ENCODE measurements at places on chromosomes 7 and 10.
A peak's percentile ranks its signal among the peaks of the same experiment; 100 is the strongest.

DNA sequence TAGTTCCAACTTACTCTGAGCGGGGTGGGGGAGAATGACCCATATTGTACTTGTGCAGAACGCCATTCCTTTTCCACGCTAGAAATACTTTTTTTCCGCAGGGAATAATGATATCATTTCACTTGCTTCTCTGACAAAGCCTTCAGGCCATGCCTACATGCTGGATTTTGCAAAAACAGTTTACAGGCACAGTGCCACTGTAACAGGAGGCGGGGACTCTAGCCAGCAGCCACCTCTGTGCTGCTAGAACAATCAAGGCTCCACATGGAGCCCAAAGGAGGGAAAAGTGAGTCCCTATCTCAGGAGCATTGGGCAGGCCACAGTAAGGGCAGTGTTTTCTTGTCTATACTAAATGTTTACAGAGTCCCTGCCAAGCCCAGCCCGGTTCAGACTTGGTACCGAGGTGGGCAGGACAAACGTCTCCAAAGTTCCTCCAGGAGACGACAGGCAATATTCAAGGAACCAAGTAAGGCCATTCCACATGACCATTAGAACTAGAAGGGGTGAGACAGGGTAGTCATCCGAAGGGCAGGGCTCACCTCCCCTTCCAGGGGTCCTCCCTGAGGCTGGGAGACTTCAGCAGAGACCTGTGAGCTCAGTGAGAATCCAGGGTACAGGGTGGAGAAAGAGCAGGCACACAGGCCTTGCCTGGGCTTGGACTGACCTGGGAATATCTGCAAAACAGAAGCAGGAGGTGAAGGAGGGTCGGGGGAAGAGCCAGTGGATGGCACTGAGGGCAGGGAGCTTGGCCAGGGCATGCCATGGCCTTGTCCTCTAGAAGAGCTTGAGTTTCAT, 90.9 kb upstream of the NPS start:
- DNase-seq = no peak

DNA sequence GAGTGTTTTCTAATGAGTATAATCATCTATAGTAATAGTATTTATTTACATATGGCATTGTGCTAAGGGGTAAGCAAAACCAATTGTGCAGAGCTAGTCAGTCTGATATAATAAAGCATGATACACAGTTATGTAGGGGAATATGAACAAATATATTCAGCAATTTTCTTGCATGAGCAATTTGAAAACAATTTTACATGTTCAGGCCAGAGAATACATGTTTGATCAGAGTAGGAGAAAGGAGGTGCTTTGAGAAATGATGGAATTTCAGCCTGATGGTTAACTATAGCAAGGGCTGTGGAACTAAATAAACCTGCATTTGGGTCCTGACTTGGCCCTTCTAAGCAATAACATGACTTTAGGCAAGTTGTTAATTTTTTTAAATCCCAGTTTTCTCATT, 214.5 kb downstream of the TWIST1 start:
- no peak for DNase-seq

DNA sequence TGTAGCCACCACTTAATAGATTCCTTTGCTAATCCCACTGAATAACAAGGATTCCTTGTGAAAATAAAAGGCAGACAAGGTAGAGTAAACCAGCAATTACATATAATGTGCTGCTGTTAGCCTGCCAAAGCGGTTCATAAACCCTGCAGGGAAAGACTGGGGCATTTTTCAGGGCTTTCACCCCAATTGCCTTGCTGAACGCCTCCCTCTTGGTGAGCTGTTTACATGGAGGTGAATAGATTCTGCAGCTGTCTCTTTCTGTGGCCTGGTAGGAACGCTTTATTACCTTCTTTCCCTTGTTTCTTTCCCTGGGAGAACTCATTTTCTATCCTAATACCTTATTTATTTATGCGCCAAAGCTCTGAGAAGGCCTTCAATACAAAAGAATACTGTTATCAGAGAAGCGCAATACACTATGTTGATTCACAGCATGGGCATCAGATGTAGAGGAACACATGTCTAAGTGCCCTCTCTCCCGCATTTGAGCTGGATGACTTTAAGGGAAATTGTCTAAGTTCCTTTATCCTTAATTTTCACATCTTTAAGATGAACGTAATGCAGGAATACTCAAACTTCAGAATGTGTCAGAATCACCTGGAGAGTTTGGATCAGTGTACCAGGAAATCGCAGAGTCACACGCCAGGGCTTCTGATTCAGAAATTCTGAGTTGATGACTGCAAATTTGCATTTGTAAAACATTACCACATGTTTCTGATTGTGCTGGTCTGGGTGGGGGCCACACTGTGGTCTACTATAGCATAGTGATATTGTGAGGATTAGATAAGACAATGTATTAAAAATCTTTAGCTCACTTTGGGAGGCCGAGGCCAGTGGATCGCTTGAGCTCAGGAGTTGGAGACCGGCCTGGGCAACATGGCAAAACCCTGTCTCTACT, 1203.8 kb downstream of the SORCS3 start:
- no peak for DNase-seq

- DNase-seq = no peak
Measured at GRCh38 chr7:30921540-30922401, 10.1 kb downstream of the AQP1 start.

- DNase-seq = no peak
Measured at GRCh38 chr10:127216786-127217185, 20.4 kb upstream of the INSYN2A start.

DNA sequence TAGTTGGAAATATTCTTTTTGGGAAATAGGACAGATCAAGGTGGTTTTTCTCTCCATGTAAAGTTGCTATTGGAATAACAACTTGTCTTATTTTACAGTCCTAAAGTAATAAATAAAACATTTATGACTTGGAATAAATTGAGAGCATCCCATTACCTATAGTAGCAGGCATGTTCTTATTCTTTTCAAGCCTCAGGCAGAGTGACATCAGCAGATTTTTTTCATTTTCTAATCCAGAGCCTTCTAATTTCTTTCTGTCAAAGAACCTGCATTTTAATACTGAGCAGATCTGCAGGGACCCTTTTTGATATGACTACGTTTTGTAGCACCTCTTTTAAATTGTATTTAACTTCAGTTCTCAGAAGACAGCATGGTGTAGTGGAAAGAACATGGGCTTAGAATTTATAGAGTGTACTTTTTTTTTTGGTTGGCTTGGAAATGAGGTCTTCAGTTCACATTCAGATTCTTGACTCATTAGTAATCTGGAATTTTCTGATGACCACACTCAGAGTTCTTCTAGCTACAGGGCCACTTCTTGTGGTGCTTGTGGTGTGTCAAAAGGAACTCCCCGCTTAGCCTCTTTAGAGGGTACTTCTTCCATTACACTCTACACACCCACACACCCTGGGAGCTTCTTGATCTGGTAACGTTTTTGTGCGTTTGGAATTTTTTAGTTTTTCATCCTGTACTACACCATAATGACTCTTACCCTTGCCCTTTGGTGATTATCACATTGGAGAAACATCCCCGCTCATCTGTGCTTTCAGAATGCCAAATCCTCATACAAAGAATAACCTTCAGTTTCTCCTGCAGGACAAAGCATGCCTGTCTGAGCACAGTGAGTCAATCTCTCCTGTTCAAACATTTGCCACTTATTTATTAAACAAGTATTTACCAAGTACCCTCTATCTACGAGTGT, 34.6 kb downstream of the AGK start:
- DNase-seq = no peak

- DNase-seq = no peak
Measured at GRCh38 chr7:35375516-35375915, 121.6 kb upstream of the TBX20 start.

DNA sequence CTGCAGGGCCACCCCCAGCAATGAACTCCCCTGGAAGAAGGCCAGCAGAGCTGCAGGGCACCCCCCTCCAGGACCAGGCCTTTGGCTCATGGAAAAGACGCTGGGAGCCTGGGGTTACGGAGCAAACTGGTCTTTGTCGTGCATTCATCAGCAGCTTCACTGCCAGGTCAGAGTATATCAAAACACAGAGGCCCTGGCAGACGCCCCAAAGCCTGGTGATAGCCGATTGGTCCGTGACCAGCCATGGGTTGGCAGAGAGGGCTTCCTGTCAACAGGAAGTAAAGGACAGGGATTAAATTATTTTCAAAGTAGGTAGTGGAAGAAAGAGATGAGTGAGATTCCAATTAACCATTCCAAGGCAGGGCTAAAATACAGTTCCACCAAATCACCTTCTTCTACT, 9.0 kb downstream of the PRKAG2 start:
- no peak for DNase-seq

GRCh38 chr7:77202481-77202976, 2.9 kb upstream of the FGL2 start:
- DNase-seq = no peak

DNA sequence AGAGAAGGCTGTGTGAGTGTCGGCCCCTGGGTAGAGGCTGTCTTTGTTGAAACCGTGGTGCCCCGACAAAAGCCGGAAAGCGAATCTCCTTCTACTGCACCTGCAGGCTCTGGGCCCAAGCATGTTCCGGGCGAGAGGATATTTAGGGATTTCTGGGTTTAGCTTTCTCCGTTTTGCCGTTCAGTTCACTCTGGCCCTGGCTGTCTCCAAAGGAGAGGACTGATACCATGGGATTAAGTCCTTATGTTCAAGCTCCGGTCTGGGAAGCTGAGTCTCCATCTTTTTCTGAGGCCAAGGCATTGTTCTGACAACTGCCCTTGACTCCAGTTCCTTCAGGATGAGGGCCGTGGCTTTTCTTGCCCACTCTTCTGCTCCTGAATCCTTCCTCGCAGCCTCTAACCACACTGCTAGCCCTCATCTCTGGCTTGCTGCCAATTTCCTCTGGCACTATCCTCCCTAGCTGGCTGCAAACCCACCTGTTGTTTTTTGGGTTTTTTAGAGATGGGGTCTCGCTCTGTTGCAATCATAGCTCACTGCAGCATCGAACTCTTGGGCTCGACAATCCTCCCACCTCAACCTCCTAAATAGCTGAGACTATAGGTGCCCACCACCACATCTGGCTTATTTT, 206.8 kb downstream of the SKIDA1 start:
- DNase-seq = no peak

DNA sequence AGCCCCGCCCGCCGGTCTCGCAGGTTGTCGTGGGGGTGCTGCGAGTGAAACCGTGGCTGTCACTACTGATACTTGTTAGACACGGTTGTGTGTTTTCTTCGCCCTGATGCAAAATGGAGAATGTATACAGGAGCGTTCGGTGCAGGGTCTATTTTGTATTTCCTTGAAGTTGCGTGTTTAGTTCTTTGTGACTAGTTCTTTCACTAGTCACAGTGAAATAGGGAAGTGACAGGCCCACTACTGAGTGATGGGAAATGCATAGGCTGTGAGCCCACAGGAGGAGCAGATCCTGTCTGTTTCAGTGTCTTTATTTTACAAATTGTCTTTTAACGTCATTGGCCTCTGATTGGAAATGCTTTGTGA, 675 bp downstream of the ABRAXAS2 start:
- no peak for DNase-seq

GRCh38 chr7:75817116-75817515, 3.5 kb upstream of the CCL24 start:
- DNase-seq = no peak

DNA sequence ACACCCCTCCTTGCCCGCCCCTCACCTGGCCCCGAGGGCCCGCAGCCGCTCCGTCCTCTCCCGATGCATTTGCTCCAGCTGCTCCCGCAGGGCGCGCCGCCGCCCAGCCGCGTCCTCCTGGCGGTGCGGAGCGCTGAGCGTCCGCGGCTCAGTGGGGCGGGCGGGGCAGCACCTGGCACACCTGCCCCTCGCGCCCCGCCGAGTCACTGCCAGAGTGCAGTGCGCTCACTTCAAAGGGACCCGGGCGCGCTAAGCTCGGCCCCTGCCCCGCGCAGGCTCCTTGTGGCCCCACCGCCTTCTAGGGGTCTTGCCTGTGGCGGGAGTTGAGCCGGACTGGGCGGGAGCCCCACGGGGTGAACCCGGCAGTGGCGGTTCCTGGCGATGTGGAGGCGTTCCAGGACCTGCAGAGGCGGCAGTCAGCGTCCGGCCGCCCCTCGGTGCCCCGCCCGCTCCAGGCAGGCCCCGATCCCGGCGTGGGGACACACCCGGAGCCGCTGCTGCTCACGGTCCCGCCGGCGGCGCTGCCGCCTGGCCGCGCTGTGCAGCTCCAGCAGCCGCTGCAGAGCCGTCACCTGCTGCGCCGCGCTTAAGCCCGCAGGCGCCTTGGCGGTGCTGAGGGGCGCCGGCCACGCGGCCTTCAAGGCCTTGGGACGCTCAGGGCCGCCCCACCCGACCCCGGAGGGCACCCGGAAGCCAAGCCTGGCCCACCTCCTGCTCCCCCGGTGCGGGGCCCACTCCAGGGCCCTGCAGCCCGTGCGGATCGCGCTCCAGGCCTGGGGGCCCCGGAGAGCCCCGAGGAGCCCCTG, 6.7 kb downstream of the ATP6V1F start:
- no peak for DNase-seq

DNA sequence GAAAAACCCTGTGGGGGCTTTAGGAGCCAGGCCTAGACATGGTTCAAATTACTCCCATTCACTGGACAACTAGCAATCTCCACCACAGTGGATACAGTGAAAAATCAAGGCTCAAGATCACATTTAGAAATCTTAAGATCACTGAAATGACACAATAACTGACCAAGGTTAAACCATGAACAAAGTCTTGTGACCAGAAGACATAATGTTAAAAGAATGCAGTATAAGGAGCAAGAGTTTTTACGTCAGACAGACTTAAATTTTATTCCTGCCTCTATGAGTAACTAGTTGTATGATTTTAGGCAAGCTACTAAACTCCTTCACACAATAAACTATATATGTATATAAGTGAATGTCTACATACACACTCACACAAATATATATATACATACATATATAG, 68.5 kb downstream of the MICU1 start:
- no peak for DNase-seq

- no peak for DNase-seq
Measured at GRCh38 chr10:33145451-33146188, 187.6 kb upstream of the ITGB1 start.

- DNase-seq = peak; percentile 54
Measured at GRCh38 chr10:102644646-102645387, 538 bp downstream of the TRIM8 start.

DNA sequence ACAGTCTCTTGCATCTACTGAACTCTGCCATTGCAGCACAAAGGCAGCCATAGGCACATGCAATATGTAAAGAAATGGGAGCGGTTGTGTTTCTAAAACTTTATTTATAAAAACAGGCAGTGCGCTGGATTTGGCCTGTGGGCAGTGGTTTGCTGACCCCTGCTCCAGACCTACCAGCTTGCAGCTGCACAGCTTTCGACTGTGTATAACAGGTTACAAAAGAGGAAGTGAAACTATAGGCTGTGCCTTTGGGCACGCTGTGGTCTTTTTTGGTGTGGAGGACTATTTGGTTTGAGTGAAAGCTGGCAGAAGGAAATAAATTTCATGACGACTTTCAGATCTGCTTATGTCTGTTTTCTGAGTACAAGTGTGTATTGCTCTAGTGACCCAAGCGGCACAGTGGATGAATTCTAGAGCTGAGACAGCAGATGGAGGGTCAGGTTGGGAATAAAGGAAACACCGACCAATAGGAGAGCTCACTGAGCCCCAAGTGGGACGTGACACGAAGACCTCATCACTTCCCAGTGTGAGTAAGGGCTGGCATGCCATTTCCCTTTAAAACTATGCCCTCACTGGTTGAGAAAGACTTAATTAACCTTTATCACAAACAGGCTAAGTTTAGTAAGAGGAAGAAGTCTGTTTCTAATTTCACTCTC, 152.7 kb downstream of the ANK3 start:
- DNase-seq = no peak

All from stimulated activated CD4-positive, alpha-beta T cell treated with anti-CD3 and anti-CD28 coated beads, Interleukin-1b, Interleukin-23, amount 100 ng/mL, for 1 hour (primary cell).